ENCODE measurements at places on chromosomes 2 and 18.

DNA sequence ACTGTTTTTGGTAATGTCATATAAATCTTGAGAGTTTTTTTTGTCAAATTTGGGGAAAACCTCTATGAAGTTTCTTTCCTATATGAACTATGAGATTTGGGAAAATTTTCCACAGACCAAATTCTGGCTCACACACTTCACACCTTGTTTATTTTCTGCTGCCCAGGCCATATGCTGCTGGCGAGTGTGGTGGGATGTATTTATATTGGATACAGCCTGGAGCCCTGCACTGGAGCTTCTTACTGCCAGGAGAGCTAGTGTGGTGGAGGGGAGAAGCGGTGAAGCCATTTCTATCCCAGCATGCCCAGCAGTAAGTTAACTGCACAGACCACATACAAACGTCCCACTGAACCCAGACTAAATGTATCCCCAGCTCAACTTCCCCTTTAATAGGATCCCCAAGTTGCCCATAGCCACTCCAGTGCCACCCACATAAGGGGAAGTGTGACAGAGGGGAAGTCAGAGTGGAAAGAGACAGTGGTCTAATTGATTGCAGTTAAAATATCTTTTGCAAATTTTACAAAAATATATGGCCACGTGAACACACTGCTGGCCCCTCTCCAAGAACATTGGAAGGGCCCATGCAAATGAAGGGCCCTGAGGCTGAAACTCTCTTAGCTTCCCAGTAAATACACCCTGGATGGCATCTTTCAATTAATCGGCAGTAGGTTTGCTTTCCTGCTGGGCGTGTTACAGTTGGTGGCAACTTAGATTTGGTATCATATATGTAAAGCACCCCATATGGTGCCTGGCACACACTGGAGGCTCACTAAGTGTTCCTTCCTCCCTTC, 146.6 kb upstream of the ITGA6 start:
- no peak for DNase-seq

DNA sequence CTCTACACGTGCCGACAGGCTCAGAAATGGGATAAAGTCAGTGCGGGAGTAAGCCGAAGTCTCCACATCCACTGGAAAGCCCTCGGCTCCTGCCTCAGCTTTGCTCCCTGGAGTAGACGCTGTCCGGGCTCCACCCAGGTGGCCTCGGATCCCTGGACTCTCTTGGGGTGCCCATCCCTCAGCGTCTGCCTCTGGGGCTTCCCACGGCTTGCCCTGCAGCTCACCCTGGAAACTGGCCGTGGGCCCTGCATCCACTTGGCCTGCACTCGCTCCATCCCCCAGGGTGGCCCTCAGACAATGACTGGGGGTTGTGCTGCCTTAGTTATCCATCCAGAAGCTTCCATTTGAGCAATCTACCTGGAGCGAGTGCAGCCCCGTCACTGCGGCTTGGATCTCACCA, 36.2 kb upstream of the TAF1B start:
- DNase-seq: no peak

- no peak for DNase-seq
Measured at GRCh38 chr2:231931481-231931915, 5.3 kb upstream of the NPPC start.

DNA sequence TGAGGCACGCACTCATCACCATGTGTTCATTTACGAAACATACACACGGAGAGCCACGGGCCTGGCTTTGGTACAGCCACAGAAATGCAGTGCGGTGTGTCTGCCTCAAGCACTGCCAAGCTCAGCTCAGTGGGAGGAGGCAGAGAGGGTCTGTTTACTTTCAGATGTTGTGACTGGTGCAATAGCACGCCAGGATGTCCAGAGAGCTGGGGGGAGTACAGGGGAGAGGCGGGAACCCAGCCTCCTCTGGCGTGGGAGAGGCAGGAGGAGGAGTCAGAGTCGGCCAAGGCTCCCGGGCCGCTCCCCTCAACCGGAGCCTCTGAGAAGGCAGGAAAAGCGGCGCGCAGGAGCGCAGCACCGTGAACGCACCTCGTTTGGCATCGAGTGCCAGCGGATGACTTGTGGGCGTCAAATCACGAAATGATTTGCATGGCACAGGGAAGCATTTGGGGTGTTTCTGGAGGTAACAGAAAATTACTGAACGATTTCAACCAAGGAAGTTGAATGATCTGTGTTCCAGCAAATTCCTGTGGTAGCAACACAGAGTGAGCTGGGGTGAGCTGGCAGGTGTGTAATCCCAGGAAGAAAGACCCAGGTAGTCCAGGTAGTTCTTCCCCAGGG, 143.0 kb downstream of the ZNF516 start:
- DNase-seq: no peak

DNA sequence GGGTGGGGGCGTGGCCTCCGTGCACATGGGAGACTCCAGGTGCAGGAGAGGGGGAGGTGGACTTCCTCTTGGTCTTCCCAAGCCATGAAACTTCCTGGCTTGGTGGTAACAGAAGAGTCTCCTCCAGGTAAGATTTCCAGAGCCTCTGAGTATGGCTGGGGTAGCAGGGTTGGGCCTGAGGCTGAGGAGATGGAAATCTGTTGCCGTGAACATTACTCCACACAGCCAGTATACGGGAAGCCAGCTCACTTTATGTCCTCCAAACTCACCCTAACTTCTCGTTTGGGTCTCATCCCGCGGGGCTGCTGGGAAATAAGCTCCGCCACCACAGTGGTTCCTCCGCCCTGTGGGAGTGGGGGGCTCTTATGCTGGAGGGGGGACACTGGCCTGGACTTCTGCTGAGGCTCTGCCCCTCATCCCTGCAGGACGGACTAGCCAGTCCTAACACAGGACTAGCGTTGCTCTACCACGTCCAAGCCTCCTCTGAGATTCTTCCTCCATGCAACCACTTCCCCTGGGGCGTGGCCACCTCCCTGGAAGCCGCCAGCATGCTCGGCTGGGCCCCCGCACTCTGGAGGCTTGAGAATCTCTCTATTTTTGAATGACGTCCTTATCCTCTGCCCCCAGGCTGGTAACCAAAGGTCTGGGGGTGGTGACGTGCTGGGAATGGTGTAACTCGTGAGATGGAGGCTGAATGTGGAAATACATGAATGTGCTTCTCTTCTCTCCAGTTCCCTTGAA, 777 bp upstream of the RAB17 start:
- no peak for DNase-seq

- DNase-seq: peak; percentile 92
Measured at GRCh38 chr2:41840702-41841551, 206.9 kb upstream of the PKDCC start.

DNA sequence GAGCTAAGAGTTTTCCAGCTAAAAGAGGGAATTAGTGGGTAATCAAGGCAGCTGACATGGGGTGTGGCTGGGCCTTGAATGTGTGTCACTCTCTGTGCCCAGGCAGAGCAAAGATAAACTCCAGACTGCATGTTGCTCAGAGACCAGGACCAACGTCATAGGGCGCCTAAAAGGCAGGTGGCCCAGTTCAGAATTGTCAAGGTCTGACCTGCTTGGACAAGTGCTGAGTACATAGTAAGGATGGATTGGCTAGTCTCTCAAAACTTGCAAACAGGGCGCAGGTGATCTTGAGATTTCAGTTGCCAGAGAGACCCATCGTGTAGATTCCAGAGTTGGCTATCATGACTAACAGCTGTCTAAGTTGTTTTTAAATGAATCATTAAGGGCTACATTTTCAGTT, 19.0 kb downstream of the CLUL1 start:
- DNase-seq: no peak

DNA sequence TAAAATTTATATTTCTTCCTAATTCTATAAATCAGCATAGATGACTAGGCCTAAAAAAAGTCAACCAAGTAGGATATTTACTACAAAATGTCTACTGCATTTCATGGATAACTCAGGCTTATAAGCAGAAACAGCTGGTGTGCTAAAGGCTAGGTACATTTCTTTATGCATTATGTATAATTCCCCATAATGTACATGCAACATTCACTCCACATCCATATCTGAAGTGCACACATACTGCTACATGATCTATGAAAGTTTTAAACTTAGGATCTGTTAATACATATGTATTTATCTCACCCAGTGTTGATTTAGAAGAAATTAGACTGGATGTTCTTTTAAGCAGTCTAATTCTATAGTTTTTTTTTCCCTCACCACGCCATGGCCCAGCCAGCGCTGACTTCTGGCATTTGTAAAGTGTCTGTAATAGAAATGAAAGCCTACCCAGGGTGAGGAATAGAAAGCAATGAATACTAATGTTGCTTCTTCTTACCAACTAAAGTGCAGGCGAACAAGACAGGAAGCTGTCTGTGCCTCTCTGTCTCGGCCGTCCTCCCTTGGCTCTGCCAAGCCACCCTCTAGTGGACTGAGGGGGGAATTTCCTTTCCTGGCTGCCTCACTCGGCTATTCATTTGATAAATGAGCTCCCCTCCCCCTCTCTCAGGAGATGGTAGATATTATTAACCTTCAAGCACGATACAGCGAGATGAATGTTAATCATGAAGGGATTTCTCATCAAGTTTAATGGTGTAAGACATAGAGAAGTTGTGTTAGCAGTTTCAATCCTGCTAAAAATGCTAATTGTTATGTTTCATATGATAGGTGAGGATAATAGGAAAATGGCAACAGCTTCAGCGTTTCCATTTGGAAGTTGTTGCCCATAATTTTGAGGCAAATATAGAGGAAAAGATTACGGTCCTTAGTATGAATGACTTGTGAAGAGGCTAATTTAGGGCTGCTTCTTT, 384.5 kb downstream of the MTX2 start:
- DNase-seq: no peak

Data from brain pericyte (primary cell).